ENCODE measurements at places on chromosomes 13 and 19.

DNA sequence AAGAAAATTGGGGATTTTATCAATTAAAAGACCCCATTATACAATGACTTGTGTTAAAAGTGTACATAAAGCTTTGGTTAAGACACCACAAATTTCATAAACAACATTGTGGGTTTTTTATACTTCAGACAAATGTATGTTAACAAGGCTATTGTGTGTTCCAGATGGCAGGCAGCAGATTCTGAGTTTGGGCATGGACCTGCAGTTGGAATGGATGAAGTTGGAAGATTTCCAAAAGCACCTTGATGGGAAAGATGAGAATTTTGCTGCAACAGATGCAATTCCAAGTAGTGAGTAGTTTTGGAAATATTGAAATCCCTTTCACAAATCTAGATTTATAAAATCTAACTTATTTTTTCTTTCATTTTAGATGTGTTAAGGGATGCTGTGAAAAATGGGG lies 25.4 kb downstream of the MPHOSPH8 start:
- DNase-seq, result no peak

DNA sequence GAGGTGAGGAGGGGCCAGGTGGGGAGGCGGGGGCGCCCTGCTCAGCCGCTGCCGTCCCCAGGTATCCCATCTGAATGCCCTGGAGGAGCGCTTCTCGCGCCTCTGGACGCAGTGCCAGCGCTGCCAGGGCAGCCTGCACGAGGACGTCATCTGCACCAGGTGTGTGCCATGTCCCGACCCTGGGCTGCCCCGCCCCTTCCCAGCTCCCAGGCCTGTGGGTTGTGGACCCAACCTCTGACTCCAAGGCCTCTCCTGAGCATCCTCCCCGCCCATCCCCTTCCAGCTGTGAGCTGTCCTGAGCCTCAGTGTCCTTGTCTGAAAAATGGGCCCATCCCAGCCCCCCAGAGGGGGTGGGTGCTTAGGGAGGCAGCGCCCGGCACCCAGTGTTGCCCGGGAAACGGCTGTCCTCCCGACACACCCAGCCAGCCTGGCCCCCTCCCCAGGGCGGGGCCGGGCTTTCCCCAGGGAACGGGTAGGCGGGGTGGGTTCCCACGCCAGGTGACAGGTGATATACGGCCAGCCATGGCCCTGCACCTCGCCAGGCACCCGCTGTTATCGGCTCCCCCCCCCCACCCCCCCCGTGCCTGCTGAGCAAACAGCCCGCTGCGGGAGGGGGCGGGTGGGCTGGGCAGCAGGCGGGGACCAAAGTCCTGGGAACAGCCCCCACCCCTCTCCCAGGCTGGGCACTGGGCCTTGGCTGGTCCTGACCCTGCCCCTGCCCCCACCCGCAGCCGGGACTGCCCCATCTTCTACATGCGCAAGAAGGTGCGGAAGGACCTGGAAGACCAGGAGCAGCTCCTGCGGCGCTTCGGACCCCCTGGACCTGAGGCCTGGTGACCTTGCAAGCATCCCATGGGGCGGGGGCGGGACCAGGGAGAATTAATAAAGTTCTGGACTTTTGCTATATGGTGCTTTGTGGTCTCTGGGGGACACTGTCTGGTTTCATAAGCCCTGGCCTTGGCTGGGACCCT lies 1.3 kb upstream of the SPIB start:
- DNase-seq, result no peak

- DNase-seq, result no peak
Observed at GRCh38 chr13:49023431-49023830, 47.7 kb downstream of the FNDC3A start.

- peak; percentile 13 for DNase-seq
Observed at GRCh38 chr19:52622261-52622660, 15.9 kb downstream of the ZNF83 start.

GRCh38 chr13:100751826-100752225 lies 77.2 kb upstream of the TMTC4 start:
- DNase-seq, result no peak
